ENCODE measurements at places on chromosomes 1 and 21.

GRCh38 chr1:42848823-42849537 lies 2.6 kb downstream of the ZNF691 start:
- DNase-seq: no peak

DNA sequence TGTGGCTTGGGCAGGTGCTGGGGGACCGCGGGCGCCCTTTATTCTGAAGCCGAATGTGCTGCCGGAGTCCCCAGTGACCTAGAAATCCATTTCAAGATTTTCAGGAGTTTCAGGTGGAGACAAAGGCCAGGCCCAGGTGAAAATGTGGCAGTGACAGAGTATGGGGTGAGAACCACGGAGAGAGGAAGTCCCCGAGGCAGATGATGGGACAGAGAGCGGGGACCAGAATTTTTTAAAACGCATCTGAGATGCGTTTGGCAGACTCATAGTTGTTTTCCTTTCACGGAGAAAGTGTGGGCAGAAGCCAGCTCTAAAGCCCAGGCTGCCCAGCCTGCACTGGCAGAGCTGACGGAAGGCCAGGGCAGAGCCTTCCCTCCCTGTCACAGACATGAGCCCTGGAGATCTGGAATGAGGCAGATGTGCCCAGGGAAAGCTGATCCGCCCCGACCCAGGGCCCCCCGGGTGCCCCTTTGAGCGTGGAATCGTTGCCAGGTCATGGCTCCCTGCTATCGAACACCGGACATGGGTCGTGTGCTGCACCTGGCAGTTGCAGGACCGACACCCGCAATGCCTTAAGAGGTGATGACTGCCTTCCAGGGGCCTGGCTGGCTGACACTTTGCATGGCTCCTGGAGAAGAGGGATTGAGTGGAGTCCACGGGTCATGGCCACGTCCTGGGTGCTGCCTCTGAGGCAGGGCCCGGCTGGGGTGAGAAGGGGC lies 6.5 kb upstream of the SLX9 start:
- DNase-seq: no peak

GRCh38 chr1:104987210-104987609 lies 1237.5 kb downstream of the AMY1C start:
- no peak for DNase-seq

DNA sequence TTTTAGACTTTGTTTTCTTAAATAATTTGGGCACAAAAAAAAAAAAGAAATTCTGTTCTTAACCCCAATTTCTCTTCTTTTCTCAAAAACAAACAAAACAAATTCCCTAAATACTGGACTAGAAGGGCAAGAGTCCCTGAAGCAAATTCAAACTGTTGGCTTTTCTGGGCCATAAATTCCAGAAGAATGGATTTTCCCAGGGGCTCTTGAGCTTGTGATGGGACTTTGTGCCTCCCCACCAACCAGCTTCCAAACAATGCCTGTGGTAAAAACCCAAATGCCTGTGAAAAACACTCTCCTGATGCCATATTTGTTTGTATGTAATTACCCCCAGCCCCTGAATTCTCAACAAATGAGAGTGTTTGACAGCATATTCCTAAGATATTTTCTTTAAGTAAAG lies 55.4 kb downstream of the SGIP1 start:
- no peak for DNase-seq

DNA sequence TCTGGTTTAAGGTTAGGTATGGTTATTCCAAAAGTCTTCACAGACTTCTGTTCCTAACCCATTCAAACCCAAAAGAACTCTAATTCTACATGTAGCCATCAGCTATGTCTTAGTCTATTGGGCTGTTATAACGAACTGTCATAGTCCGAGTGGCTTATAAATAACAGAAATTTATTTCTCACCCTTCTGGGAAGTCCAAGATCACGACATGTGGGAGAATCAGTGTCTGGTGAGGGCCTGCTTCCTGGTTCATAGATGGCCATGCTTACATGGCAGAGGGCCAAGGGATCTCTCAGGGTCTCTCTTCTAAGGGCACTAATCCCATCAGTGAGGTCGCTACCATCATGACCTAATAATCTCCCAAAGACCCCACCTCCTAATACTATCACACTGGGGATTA lies 103.0 kb upstream of the PPP2R5A start:
- DNase-seq: no peak

DNA sequence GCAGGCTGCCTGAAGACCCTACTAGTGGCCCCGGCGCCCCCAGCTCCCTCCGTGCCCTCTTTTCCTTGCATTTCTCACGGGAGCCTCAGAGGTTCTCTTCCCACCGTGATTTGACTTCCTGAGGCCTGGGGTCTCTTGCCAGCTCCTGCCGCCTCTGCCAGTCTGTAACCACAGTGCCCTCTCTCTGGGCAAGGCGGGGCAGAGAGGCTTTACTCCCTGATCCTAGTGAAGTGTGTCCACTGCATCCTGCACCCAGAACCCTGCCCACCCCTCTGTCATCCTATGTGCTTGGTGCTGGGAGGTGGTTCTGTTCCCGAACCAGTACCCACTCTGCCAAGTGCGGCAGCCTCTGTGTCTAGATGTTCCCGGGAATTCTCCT lies 2.4 kb downstream of the ESPN start:
- no peak for DNase-seq

Measured in CD4-positive, alpha-beta T cell treated with Interleukin-17A for 4 hours (primary cell).